ENCODE measurements at places on chromosomes 3 and 15. TPM values are rescaled to one million over a fixed set of nuclear protein-coding genes. Genes with fewer than 3 reads are reported as not detected.

The TGM5 gene
- 0.26 TPM for total RNA-seq

The AMIGO3 gene
- total RNA-seq, result not detected

The CGNL1 gene
- 5.3 TPM for total RNA-seq

The ARGFX gene
- not detected for total RNA-seq

The DLG1 gene
- 64.5 TPM for total RNA-seq

The UBA5 gene
- 58.1 TPM for total RNA-seq

The P2RY12 gene
- not detected for total RNA-seq

The ARPIN gene
- total RNA-seq, result 11.9 TPM

The CATSPER2 gene
- total RNA-seq, result 2.0 TPM

The MUC4 gene
- not detected for total RNA-seq

The COMMD2 gene
- 37.0 TPM for total RNA-seq

The CCR9 gene
- total RNA-seq, result not detected

The SLC4A7 gene
- 203 TPM for total RNA-seq

The GOLIM4 gene
- 72.7 TPM for total RNA-seq

The KBTBD8 gene
- total RNA-seq, result 3.1 TPM

The PGBD4 gene
- total RNA-seq, result 3.9 TPM

The SMC4 gene
- 29.3 TPM for total RNA-seq

The NDN gene
- 66.9 TPM for total RNA-seq

The MNS1 gene
- total RNA-seq, result 0.30 TPM

The SLC35G2 gene
- 10.1 TPM for total RNA-seq

The GP5 gene
- total RNA-seq, result 0.69 TPM

The GOLGA8S gene
- 0.10 TPM for total RNA-seq

The ROPN1 gene
- not detected for total RNA-seq

The SEMA6D gene
- total RNA-seq, result 4.4 TPM

The NEIL1 gene
- total RNA-seq, result 6.9 TPM

The PAQR9 gene
- 0.36 TPM for total RNA-seq

The ARNT2 gene
- 10.4 TPM for total RNA-seq

The CILP gene
- 0.07 TPM for total RNA-seq

The GRK7 gene
- total RNA-seq, result not detected

The GPR87 gene
- total RNA-seq, result not detected

The TRPM1 gene
- total RNA-seq, result not detected

The ARL13B gene
- total RNA-seq, result 9.5 TPM

The DTX3L gene
- 21.0 TPM for total RNA-seq

The KNG1 gene
- not detected for total RNA-seq

The C3orf62 gene
- 1.4 TPM for total RNA-seq

The SLC22A13 gene
- total RNA-seq, result 1.2 TPM

The SEMA5B gene
- 0.72 TPM for total RNA-seq

The PLA2G4B gene
- total RNA-seq, result 1.2 TPM

The EFHB gene
- 0.72 TPM for total RNA-seq

The TRANK1 gene
- 15.6 TPM for total RNA-seq

The FSTL1 gene
- total RNA-seq, result 1,906 TPM

The ARHGEF3 gene
- total RNA-seq, result 18.6 TPM

The LDHAL6B gene
- not detected for total RNA-seq

The ITIH3 gene
- total RNA-seq, result 2.5 TPM

The ARPP21 gene
- total RNA-seq, result 2.4 TPM

The CHRFAM7A gene
- 1.5 TPM for total RNA-seq

The ACOX2 gene
- total RNA-seq, result 22.9 TPM

All from smooth muscle cell of the pulmonary artery (primary cell).